ENCODE measurements at places on chromosomes 5 and 9.

GRCh38 chr5:100260968-100261367 lies 274.2 kb upstream of the FAM174A start:
- DNase-seq: no peak

GRCh38 chr5:135235551-135236227 lies 163.3 kb downstream of the MACROH2A1 start:
- DNase-seq: no peak

GRCh38 chr5:156043351-156043750 lies 283.6 kb upstream of the SGCD start:
- DNase-seq: no peak

GRCh38 chr5:175531361-175531760 lies 53.0 kb downstream of the SFXN1 start:
- DNase-seq: no peak

- no peak for DNase-seq
Observed at GRCh38 chr5:92364986-92365550, 982.0 kb upstream of the ARRDC3 start.

DNA sequence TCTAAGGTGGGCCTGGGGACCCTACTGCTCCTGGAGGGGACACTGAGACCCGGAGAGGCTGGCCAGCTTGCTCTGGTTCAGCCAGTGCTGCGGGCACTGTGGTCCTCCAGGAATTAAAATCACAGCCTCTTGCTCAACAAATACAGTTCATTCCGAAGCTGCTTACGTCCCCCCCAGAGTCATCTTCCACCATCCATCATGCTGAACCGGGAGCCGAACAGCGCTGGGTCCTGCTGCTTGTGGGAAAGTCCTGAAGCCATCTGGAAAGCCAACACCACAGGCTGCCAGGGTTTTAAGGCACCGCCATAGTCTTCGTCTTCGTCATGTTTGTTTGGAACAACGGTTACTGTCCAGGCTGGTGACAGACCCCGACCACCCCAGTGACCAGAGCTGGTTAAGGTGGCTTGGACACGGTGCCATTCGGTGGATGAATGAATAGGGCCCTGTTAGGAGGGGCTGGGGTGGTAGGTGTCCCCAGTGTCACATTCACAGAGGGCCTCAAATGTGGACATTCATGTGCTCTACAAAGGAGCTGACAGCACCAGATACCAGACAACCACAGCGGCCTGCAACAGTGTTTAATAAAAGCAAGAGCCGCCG lies 81.6 kb upstream of the PHYKPL start:
- DNase-seq: no peak

DNA sequence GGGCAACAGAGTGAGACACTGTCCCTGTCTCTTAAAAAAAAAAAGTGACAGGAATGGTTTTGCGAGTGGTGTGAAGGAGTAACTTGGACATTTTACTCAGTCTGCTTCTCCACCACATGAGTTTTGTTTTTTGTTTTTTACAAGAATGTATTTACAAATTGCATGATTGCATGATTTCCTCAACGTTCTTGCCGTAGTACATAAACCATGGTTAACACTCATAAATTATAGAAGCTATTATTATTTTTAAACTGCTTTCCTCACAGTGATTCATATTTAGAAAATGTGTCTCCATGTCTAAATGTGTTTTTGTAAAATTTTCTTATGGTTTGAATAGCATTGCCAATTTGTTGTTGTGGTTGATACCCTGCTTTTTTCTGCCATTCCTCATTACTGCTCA lies 220.0 kb downstream of the GOLPH3 start:
- no peak for DNase-seq

DNA sequence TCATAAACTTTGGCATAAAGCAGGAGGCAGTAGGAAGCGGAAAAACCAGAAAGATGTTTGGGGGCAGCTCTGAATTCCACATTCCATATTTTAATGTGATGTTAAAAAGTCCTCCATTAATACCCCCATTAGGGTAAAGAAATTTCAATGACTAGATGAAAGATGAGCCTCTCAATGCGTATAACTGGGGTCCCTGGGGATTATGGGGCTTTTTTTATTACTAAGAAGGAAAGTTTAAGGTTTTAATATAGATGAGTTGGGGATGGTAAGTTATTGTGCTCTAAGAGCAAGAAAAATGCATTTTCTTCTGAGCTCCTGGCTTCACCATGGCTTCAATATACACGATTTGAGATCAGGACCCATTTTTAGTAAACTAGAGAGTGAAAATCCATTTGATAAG lies 321.9 kb downstream of the CDK5RAP2 start:
- no peak for DNase-seq

- DNase-seq: no peak
Observed at GRCh38 chr9:105070176-105070575, 142.2 kb upstream of the ABCA1 start.

DNA sequence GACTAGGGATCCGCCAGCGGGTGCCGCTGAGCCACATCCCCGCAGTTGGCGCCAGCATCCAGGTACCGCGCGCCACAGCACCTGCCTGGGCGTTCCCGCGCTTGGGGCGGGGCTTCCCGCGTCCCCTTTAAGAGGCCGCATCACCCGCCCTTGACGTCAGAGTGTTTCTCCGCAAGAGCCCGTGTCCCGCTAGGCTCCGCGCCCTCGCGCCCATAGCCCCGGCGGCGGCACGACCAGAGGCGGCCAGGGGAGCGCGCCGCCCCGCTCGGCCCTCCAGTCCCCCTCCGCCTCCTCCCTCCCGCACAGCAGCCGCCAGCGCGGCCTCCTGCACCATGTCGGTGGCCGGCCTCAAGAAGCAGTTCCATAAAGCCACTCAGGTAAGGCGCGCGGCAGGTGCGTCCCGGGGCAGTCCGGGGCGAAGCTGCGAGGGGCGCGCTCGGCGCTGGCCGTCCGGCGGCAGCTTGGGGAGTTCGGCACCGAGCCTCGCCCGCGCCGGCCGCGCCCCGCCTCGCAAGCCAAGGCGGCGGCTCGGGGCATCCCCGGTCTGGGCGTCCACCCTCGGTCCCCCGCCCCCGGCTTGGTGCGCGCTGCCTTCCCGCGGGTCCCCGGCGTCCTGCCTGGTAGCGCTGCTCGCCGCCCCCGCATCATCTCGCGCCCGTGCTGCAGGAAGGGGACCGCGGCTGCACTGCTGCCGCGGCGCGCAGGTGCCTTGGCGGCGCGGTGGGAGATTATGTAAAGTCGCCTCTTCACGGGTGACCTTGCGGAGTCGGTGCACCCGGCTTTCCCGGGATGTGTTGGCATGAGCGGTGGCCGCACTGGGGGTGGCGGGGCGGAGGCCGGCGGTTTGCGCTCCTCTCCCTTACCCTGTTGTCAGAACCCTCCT lies at the start of gene SH3GL2:
Gene SH3GL2 (plus strand): TSS at position 156 of the 883 bp plus-strand sequence.
- no peak for DNase-seq

- DNase-seq: no peak
Observed at GRCh38 chr5:36363101-36363500, 61.4 kb upstream of the RANBP3L start.

- no peak for DNase-seq
Observed at GRCh38 chr5:92962752-92963151, 618.3 kb downstream of the NR2F1-AS1 start.

GRCh38 chr9:94995048-94995693 lies 268.7 kb downstream of the AOPEP start:
- no peak for DNase-seq

GRCh38 chr9:26012797-26013196 lies 334.6 kb upstream of the TUSC1 start:
- DNase-seq: no peak

DNA sequence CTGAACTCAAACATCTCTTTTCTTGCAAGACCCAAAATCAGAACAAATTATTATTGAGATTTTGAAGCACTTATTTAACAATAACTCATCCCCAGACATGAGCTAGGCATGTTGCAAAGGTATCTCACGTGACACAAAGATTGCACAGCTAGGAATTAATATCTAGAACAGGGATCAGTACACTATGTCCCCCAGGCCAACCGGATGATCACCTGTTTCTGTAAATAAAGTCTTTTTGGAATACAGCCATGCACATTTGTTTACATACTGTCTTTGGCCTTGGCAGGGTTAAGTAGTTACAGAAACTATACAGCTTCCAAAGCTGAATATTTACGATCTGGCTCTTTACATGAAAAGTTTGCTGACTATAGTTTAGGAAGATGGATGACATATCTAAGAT lies 287.7 kb downstream of the ACTL7B start:
- no peak for DNase-seq

DNA sequence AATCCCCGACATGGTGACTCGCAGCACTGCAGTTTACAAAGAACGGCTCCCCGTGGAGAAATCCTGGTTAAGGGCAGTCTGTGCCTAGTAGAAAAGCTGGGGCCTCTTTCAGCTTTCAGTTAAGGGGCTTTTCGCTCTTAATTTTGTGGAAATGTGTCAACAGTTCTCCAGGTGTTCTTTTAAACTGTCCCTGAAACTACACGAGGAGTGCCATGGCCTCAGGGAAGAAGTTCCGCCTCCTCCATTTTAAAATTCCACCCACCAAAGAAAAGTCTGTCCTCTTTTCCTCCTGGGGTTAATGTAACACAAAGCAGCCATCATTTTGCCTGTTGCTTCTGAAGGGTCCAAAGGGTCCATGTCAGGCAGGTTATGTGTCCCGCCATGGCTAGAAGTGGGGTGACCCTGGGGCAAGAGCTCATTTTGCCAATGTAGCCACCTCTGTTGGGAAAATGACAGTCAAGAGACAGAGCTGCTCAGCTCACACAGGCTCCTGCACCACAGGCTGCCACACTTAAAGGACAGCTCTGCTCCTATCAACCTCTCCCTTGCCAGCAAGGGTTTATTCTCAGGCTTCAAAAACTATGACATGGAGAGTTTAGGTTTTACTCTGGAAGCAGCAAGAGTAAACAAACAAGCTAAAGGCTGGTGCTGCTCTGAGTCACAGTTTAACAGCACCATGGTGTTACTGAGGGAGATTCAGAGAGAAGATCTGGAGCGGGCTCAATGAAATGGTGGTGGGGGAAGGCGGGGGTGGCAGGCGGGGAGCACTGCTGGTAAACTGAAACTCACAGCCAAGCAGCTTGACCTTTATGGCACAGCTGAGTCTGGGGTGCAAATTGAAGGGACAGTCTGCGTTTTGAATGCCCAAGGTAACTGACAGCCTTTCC lies 3.2 kb downstream of the WHRN start:
- no peak for DNase-seq

DNA sequence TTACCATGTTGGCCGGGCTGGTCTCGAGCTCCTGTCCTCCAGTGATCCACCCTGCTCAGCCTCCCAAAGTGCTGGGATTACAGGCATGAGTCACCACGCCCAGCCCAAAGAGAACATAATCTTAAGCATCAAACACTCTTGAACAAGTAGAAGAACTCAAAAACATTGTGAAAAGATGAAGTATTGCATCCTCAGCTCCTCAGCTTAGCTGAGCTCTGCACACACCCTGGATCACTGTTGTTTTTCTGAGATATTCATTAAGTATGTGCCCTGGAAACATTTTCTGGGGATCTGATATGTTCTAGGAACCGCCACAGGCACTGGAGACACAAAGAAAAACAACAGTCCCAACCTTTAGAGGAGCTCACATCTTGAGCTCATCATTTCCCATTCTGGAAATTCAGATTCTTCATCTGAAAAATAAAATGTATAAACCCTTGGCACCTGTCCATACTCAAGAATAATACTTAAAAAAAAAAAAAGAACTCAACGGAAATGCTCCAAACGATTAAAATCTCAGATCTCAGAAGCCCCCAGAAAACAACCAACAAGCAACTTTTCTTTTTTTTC lies 62.2 kb upstream of the ZNF462 start:
- DNase-seq: no peak

DNA sequence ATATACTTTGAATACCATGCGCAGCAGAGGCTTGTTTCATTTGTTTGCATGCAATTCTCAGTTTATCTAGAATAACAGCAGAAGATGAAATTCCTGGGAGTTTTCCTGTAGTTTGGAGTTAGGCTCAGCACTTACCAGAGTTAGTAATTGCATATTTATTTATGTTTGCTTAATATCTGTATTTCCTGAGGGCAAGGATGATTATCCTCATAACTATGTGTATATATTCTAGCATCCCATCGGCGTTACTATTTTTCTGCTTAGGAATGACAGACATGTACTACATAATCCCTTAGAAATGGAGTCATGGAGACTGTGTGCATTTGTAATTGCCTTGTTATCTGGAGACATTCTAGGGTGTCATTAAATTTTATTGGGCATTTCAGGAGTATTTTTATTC lies 1184.8 kb downstream of the DTWD2 start:
- no peak for DNase-seq

GRCh38 chr9:18472841-18473251 lies 1.1 kb upstream of the ADAMTSL1 start:
- DNase-seq: no peak

DNA sequence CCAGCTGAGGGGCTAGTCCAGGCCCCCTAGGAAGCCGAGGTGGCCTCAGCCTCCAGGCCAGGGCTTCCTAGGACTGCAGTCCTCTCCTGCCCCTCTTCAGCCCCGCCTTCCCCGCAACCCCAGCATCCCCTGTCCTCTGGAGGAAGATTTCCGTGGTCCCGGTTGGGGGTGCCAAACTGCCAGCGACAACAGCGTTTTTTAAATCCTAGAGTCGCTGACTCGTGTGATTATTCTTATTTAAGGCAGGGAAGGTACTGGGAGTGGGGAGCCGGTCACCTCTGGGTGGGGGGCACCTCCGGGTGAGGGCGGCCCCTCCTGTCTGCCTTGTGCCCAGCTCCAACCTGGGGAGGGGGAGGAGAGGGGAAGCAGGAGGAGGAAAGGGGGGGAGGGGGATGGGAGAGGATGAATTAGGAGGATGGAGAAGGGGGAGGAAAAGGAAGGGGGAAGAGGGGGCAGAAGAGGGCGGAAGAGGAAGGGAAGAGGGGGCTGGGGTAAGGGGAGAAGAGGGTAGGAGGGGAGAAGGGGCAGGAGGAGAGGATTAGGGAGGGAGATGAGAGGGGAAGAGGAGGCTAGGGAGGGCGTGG lies 173.1 kb upstream of the IER5L start:
- DNase-seq: no peak

DNA sequence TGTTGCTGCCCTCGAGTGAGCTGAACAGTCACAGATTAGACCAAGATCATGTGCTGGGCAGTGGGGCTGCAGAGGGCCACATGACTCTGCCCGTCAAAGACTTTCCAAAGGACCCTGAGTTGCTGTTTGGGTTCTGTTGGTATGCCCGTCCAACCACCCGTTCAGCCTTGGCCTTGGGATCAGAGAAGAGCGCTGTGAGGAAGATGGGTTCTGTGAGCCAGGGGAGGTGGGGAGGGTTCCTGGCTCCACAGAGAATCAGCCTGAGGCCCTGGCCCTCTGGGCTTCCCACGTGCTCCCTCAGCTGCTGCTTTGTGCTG lies 72.6 kb downstream of the RGS3 start:
- no peak for DNase-seq

GRCh38 chr5:17261075-17261474 lies 43.6 kb downstream of the BASP1 start:
- no peak for DNase-seq

- peak; percentile 7 for DNase-seq
Observed at GRCh38 chr5:371811-372555, 50.5 kb downstream of the AHRR start.

GRCh38 chr9:116174347-116174746 lies 20.8 kb downstream of the PAPPA start:
- DNase-seq: no peak

All from activated CD4-positive, alpha-beta T cell treated with anti-CD3 and anti-CD28 coated beads for 1 hour (primary cell).